ENCODE measurements at places on chromosomes 13 and 19. TPM values are rescaled to one million over a fixed set of nuclear protein-coding genes. Genes with fewer than 3 reads are reported as not detected.

Gene ATXN8OS
- total RNA-seq: not detected

Gene ERCC1
- total RNA-seq: 45.9 TPM

Gene CGB8
- total RNA-seq: not detected

Gene CNMD
- not detected for total RNA-seq

Gene FGF21
- total RNA-seq: not detected

Gene AXL
- 126 TPM for total RNA-seq

Gene COMP
- total RNA-seq: 1.3 TPM

Gene THOP1
- 54.9 TPM for total RNA-seq

Gene ADGRE1
- total RNA-seq: not detected

Gene ZFP82
- total RNA-seq: 6.1 TPM

Gene TNNT1
- total RNA-seq: 33.3 TPM

Gene ENOX1
- total RNA-seq: 1.3 TPM

Gene ZNF836
- 8.2 TPM for total RNA-seq

Data from bronchial smooth muscle cell (primary cell).